ENCODE measurements at places on chromosomes 11 and 22.

- no peak for DNase-seq
These were observed 20.4 kb downstream of the CSF2RB start for GRCh38 chr22:36933629-36934417.

- no peak for DNase-seq
These were observed 2.4 kb upstream of the SCGB2A2 start for GRCh38 chr11:62267576-62267975.

DNA sequence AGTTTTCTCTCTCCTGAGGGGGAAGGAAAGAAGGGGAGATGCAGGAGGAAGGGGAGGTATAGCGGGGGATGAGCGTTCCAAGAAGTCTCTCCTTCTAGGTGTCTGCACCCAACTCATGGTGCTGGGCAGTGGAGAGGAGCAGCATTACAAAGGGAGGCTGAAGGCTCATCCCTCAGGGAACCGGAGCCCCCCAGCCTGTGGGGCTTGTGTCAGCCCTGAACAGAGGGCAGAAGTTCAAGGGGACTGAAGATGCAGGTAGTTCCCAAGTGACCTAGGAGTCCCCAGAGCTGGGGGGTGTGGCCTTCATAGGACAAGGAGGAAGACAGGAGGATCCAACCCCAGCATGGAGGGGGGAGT, 1.8 kb downstream of the C11orf68 start:
- no peak for DNase-seq

DNA sequence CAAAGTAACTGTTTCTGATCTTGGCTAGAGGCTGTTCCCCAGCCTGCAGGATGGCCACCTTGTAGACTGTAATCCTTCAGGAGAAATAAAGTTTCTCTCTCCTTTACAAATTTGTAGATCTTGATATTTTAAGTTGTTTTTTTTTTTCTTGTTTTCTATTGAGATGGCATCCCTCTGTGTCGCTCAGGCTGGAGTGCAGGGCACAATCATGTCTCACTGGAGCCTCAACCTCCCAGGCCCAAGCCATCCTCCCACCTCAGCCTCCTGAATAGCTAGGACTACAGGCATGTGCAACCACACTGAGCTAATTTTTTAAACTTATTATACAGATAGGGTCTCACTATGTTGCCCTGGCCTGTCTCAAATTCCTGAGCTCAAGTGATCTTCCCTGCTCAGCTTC, 389.8 kb upstream of the LRRC4C start:
- no peak for DNase-seq

DNA sequence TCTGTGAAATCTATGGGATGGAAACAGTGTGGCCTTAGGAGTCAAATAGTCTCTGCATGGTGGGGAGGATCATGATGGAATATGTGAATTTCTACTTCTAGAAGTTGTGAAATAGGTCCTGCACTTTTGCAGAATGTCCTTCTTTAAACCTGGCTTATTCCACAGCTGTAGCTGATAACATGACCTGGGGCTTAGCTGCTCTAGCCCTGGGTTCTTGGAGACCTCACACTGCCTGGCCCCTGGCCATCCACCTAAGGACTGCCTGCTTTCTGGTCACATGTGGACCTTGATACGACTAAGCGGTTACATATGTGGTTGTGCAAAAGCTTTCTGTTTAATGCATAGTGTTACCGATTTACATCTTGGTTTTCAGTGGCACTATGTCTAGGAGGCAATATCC, 88.2 kb downstream of the SWAP70 start:
- no peak for DNase-seq

DNA sequence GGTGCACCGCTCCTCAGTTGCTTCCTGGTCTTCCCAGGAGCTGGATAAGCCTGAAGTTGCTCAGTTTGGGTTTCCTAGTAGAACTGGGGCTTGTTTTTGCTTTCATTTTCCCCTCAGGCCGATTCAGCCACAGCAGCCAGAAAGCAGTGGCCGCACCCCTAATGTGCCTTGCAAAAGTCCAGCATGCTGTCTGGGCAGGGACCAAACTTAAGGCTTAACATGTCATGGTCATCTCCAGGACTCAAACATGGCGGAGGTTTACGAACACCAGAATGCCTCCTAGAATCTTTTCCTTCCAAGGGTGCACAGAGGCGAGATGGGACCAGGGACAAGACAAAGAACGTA, 2.5 kb downstream of the GNG3 start:
- no peak for DNase-seq

DNA sequence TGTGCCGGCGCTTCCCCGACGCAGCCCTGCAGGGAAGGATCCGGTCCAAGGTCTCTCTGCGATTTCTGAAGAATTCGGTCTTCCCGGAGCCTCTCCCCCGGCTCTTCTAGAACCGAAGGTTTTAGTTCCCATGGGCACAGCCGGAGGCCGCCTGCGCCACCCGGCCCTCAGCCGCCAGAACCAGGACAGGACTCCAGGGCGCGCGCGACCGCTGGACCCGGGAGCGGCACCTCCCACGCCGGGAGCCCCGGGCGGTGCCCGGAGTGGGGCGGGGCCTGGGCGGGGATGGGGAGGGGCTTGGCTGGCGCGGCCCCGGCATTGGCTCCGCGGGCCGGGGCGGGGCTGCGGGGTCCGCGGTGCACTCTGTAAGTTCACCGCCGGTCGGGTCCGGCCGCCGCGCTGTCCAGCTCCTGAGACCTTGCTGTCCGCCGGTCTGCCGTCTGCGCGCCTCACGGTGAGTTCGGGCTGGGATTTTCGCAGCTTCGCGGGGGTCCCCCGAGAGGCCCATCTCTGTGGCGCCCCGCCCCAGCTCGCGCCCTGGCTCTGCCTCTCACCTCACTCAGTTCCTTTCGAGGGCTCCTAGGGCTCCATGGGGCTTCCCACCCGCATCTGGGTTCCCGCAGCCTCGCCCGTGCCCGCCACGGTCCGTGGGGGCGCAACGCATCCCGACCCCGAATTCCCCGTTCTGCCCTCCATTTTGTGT, at the start of gene CDC42EP2:
TSS of gene CDC42EP2 (plus strand) at position 366 of the 703 bp plus-strand sequence. CDS start 6,033 bp downstream, outside the sequence.
- DNase-seq = peak; percentile 60

DNA sequence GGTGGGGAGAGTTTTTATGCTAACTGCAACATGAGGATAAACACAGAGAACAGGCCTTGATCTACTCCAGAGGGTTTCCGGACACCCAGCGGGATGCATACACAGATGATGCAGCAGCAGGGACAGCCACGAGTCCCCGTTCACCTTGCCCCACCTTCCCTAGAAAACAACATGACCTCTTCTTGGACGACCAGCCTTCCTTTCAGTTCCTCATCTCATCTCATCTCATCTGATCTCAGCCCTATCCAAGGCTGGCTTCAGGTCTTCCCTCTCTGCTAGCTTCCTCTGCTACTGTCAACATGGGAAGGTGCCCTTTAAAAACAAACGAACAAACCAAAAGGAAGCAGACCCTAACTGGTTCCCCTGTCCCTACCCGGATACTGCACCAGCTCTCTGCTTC, 1356.2 kb downstream of the TBC1D22A start:
- DNase-seq = no peak

- no peak for DNase-seq
These were observed 57.6 kb downstream of the NRXN2 start for GRCh38 chr11:64665411-64665821.

DNA sequence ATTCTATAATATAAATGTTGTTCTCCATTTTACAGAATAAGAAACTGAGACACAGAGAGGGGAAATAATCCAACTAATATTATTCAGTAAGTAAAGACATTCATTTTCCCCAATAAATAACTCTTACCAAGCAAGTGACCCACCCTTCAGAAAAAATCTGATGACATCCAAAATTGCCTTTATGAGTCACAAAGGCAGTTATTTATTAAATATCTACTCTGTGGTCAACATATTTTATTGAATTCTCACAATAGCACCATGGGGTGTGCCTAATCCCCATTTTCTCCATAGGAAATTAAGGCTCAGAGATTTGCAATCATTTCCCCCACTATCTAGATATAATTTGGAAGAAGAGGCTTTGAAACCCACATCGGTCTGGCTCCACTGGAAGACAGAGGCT, 161.5 kb upstream of the ISX start:
- no peak for DNase-seq

- DNase-seq = no peak
These were observed 64.5 kb downstream of the C11orf91 start for GRCh38 chr11:33636104-33636503.

- no peak for DNase-seq
These were observed 2.0 kb downstream of the GGA1 start for GRCh38 chr22:37610480-37611129.

GRCh38 chr22:20203552-20204201, 52.8 kb upstream of the CCDC188 start:
- DNase-seq = no peak

- no peak for DNase-seq
These were observed 125.2 kb upstream of the SPON1 start for GRCh38 chr11:13837286-13837685.

GRCh38 chr22:44091021-44091721, 67.1 kb downstream of the PARVB start:
- no peak for DNase-seq

GRCh38 chr11:75047191-75047590, 49.5 kb downstream of the OR2AT4 start:
- no peak for DNase-seq

GRCh38 chr11:6418557-6419008, 311 bp downstream of the APBB1 start:
- DNase-seq = no peak

- no peak for DNase-seq
These were observed 9.7 kb downstream of the MTNR1B start for GRCh38 chr11:92979176-92979575.

DNA sequence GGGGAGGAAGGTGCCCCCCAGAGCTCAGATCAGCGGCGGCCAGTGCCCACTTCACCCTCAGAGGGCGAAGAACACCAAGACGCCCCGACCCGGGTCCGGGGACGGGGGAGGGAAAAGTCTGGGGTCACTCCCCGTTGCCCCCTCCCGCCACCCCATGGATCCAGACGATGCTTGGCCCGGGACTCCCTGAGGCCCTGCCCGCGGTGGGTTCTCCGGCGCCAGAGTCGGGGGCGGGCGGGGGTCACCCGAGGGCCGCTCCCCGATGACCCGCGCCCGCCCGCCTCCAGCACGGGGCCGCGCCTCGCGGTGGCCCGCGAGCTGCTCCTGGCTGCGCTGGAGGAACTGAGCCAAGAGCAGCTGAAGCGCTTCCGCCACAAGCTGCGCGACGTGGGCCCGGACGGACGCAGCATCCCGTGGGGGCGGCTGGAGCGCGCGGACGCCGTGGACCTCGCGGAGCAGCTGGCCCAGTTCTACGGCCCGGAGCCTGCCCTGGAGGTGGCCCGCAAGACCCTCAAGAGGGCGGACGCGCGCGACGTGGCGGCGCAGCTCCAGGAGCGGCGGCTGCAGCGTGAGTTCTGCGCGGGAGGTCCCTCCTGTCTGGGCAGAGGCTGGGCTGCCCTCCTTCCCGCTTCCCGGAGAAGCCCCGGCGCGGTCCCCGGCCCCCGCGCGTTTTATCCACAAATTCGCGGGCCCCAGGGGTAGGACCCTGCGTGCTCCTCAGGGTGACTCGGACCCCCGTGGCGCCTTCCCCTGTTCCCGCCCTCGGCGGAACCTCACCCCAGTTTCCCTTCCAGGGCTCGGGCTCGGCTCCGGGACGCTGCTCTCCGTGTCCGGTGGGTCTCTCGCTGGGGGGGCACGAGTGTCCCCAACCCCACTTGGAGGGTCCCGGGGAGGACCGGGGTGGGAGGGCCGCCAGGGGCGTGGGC, 1.1 kb downstream of the NLRP6 start:
- no peak for DNase-seq

DNA sequence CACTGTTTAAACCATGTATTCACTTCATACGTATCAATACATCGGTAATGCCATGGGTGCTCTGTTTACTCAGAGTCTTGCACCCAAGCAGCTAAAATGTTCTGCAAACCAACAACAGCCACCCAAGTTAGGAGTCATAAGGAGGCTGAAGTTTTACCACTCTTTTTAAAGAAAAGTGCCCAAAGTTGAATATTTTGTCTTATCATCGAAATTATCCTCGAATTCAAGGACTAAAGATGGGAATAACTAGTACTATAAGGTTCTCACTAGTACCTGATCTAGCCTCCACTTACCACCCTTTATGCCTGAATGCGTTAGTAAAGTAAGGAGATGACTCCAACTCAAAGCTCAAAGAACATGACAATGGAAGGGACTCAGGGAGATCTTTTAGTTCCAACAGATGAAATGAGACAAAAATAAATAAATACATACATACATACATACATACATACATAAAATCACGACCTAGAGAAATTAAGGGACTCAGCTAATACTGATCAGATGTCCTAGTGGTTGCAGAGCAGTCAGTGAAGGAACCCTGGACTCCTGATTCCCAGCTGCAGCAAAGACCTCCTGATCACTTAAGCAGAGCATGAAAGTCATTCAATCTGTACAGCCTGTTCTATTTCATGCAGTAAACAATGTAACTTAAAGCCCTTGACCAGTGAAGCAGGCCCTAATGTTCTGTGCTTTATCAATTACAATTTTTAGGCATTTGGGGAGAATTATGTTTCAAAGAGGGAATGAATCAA, 7.7 kb downstream of the OSBP start:
- DNase-seq = no peak

GRCh38 chr11:134030853-134031252, 38.0 kb upstream of the JAM3 start:
- DNase-seq = no peak

GRCh38 chr11:60288531-60288930, 8.1 kb downstream of the MS4A4A start:
- DNase-seq = no peak

DNA sequence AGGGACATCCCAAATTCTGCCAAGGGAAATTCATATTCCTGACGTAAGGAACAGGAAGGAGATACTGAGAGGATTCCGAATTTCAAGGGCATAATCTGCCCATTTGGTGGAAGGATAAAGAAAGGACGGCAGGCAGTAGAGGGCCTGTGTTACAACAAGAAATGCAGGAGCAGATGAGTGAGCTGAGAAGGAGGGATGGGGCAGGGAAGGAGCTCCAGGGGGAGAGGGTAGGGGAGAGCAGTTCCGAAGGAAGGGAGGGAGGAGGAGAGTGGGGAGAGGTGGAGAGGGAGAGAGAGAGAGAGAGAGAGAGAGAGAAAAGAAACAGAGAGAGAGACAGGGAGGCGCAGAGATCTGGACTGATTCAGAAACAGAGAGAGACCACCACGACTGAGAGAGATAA, 843 bp downstream of the OPCML start:
- no peak for DNase-seq

- DNase-seq = peak; percentile 35
These were observed 913 bp downstream of the ZNHIT2 start for GRCh38 chr11:65116370-65117205.

DNA sequence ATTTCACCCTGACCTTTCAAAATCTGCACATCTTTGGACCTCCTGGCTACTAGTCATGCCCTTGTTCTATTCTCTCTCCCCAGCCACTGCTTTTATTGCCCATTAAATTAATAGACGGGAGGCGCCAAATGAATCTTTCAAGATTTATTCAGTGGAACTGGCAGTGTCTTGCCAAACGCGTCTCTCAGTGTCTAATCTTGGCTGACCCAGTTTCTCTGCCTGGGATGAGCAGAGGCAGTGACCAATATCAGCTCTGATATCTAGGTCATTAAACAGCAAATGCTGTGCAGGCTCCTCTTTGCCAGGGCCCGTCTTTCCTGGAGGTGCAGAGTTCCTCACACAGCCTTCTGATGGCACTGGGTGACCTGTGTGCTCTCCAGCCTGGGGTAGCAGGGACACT, 74.0 kb downstream of the TRAF6 start:
- DNase-seq = no peak

GRCh38 chr11:80584661-80585060, 1143.8 kb upstream of the TENM4 start:
- no peak for DNase-seq

GRCh38 chr11:100525635-100526034, 161.5 kb upstream of the ARHGAP42 start:
- DNase-seq = no peak

- DNase-seq = no peak
These were observed 111.0 kb downstream of the RAB38 start for GRCh38 chr11:88064097-88064705.

- DNase-seq = no peak
These were observed 34.5 kb upstream of the ANO3 start for GRCh38 chr11:26297189-26297975.
